ENCODE measurements at places on chromosomes 5 and 9.

GRCh38 chr5:1545805-1546355, 22.1 kb upstream of the LPCAT1 start:
- no peak for DNase-seq

GRCh38 chr5:53237876-53238275, 128.3 kb upstream of the MOCS2 start:
- DNase-seq, result no peak

DNA sequence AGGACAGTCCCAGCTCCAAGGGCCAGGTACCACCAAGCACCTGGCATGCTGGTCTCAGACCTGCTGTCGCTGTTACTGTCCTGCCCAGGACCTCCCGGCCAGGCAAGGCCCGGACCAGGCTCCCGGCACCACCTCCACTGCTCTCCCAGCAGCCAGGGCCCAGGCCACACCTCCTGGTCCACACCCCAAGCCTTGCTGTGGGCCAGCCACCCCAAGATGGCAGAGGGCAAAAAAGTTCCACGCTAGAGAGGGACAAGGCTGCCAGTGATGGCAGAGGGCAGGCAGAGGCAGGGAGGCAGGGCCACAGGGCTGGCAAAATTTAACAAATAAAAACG, 1.1 kb downstream of the DNLZ start:
- DNase-seq, result no peak

DNA sequence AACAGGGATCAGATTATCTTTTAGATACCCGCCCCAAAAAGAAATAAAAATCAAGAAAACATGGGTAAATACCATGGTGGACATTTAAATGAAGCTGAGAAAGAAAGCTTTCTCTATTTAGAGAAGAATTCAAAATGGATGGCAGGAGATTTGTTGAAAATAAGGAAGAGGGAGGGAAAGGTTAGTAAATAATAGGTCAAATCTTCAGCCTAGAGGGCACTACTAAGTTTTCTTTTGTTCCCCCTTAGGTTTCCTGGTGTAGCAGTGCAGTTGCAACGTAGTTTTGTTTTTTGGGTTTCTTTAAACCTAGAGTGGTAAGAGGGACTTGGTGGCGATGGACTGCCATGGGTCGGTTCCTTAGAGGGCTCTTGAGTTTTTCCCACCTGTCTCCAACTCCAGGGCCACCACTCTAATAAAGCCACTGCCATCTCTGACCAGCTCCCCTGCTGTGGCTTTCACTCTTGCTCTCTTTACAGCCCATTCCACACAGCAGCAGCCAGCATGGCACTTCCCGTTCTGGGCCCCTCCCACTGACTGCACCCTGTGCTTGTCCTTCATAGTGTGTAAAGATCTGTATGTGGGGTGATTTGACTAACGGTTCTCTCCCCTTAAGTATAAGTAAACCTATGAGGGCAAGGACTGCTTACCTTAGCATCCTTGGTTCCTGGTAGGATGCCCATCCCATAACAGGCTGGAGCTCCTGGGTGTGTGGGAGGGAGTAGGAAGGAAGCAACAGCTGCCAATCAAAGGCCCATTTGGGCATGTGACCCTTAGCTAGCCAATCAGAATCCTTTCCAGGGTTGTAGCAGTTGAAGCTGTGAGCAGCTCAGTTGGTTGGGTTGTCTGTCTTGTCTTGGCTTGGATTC, 118.3 kb downstream of the SLC1A3 start:
- DNase-seq, result peak; percentile 68

GRCh38 chr9:68551191-68551590, 10.5 kb upstream of the TMEM252 start:
- DNase-seq, result no peak

- DNase-seq, result no peak
These were observed 50.9 kb upstream of the SLC44A1 start for GRCh38 chr9:105193560-105193959.

DNA sequence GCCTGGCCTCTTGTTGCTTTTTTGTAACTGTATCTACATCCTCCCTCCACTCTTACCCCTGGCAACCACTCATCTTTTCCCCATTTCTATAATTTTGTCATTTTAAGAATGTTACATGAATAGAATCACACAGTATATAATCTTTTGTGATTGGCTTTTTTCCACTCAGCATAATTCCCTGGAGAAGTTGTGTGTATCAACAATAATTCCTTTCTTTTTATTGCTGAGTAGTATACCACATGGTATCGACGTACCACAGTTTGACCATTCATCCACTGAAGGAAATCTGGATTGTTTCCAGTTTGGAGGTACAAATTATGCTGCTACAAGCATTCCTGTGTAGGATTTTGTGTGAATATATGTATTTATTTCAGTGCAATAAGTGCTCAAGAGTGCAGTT, 21.7 kb upstream of the ENTREP1 start:
- no peak for DNase-seq

DNA sequence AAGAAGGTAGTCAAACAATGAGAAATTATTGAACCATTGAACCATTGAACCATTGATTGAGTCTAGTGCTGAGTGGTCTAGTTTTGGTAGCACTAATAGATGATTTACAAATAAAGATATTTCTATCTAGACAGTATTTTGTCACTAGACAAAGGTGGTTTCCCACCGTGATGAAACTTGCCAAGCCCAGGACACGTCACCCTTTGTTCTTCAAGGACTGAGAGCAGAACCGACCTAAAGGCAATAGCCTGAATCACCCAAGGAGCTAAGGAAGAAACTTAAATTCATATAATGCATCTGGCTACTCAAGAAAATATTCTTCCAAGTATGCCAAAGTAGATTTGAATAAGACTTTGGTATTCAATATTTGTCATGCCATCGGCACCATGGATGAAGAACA, 103.3 kb downstream of the ESM1 start:
- no peak for DNase-seq

- DNase-seq, result no peak
These were observed 26.0 kb downstream of the ADAMTSL1 start for GRCh38 chr9:18499980-18500379.

- no peak for DNase-seq
These were observed 548.6 kb upstream of the TLE4 start for GRCh38 chr9:79023134-79023580.

DNA sequence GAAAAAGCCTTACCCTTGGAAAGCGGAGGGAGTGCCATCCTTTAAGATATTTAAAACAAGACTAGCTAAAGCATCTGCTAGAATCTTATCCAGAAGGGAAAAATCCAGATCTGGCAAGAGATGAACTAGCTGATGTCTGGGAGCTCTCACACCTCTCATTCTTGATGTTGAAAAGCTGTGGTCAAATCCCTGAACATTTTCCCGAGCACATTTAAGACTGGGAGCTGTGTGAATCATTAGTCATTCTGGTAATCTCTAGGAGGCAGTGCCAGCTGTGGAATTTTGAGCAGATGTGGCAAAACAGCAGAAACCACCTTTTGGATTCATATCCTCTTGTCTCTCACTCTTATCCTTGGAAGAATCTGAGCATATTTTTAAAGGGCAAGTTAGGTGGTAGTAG, 218.0 kb downstream of the MAN2A1 start:
- no peak for DNase-seq

- no peak for DNase-seq
These were observed 16.2 kb downstream of the ISOC1 start for GRCh38 chr5:129110742-129111141.

DNA sequence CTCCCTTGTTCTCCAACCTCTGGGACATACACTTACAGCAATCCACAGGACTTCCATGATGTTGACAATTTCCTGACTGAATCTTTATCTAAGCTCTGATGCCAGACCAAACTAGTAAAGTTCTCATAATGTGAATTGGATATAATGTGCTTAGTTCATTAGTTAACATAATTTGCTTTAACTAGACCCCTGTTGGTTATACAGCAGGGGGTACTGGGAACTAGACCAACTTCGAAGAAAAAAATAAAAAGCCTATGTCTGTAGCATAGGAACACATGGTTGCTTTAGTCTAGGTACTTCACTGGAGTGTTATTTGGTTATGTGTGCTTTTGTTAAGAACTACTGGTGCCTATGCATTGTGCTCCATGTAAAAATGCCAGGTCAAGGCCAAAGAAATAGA, 173.8 kb downstream of the ADAMTS6 start:
- DNase-seq, result no peak

- DNase-seq, result no peak
These were observed 26.8 kb upstream of the NUDT12 start for GRCh38 chr5:103589357-103589756.

DNA sequence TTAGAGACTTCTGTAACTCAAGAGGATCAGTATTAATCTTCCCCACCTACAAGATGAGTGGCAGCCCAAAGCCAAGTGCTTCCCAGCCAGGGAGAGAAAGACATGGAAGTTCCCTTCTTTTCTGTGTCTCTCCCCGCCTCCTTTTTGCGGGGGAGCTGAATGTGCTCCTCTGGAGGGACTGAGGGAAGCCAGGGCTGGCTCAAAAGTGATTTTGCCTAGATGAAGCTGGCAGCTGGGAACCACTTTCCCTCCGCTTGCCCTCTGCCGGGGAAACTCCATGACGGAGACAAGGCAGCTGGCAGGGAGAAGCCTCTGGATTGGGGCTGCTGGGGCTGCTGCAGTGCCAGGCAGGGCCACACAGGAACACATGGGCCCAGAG, 24.4 kb downstream of the EGR1 start:
- no peak for DNase-seq

GRCh38 chr5:139955616-139956273, 87.4 kb downstream of the NRG2 start:
- DNase-seq, result peak; percentile 57

- no peak for DNase-seq
These were observed 57.8 kb downstream of the MTRR start for GRCh38 chr5:7926720-7927119.

GRCh38 chr9:120648581-120649197, 65.6 kb downstream of the MEGF9 start:
- DNase-seq, result no peak

DNA sequence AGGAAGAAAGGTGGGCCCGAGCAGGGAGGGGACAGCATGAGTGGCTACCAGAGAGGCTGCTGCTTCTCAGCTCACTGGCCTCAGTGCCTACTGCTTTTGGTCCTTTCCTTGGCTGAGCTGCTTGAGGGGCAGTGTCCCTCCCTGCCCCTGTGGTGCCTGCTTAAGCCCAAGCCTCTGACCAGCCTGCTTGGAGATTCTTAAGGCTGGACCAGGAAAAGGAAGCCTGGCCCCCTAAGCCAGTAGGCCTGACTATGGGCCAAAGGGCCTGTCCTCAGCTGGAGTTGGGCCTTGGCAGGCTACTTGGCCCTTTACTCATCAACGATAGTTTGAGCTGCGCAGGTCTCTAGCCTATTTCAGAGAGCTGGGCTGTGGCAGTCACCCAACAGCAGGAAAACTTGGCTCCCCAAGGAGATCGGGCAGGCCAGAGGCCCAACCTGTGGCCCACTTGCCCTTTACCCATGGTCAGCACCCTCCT, 24.9 kb downstream of the TCF7 start:
- DNase-seq, result no peak

- DNase-seq, result peak; percentile 24
These were observed 14.6 kb downstream of the ENTREP1 start for GRCh38 chr9:69339620-69340019.

- DNase-seq, result no peak
These were observed 217.0 kb downstream of the FBXL7 start for GRCh38 chr5:15717001-15717400.

DNA sequence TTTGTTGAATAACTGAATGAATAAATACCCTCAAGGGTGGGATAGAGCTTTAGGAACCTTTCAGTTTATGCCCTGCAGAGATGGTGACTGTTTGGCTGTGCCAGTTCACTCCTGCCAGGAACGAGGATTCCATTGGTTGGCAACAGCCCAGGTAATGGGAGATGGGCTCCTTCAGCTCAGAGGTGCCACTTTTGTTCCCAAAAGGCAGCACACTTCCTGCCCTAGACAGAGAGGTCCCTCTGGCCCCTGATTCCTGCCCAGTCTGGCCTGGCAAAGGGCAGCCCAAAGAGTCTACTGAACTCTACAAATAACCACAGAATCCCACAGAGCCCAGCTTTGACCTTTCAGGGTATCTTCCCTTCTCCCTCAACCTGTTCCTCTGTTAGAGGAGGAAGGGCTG, 1.6 kb downstream of the C9orf152 start:
- DNase-seq, result no peak

GRCh38 chr5:55530669-55531068, 4.1 kb downstream of the PLPP1 start:
- DNase-seq, result no peak

DNA sequence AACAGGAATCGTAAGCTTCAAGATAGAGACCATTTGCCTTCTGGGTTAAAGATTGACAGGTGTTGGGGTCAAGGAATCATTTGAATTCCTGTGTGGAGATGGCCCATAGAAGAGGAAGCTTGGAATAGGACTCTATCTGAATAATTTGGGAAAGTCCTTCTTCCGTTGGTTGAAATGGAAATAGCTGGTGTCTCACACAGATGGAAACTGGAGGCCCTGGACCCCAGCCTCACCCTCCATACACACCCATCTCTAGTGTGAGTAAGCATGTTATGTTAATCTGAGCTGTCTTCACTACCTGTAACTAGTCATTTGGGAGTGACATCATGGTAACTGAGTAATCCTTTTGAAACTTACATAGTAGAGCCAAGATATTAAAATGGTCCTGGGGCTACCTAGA, 184.4 kb downstream of the CD180 start:
- no peak for DNase-seq

DNA sequence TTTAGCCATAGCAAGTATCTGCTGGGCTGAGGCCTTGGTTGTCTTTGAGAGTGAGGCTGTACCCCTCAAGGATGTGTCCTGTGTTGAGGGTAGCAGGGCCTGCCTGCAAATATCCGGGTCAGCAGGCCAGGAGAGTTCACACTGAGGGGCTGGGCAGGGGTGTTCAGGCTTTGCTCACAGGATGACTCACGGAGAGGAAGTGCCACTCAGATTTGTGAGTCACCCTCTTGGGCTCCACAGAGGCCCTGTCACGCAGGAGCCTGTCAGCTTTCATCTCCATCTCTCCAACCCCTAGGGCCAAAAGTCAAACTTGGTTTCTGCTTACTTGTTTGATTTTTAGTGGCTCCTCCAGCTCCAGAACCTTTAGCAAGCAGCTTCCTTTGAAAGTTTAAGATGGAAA, 211.5 kb downstream of the SEC61B start:
- peak; percentile 56 for DNase-seq

DNA sequence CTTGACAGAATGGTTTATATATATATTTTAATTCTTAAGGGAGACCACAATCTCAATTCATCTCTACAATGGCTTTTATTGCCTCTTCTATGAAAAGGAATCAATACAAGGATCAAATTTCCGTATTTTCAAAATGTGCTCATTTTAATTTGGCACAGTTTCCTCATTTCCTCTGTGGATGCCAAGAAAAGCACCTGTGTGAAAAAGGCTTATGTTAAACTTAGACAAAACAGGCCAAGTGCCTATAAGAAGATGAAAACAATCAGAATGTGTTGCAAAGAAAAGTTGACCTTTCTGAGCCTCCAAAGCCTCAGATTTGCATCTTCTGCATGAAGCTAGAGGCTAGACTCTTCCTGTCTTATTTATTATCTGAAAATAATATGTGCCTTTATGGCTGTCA, 173.7 kb upstream of the SLC12A2 start:
- DNase-seq, result no peak

DNA sequence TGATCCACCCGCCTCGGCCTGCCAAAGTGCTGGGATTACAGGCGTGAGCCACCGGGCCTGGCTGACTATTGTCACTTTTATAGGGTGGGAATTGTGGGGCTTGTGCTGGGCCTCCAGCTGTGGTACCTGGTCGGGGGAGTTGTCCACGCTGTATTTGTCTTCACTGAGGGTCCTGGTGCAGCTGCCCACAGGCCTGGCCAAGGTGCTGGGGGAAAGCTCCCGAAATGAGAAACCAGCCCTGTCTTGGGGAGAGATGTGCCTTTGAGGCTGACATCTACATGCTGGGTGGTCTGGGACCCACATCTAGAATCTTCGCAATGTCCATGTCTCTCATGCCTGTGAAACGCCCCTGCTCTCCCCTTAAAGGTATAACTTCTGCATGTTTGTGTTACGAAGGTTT, 2.6 kb downstream of the EXOC3 start:
- DNase-seq, result no peak
